ENCODE measurements at places on chromosomes 7 and 10.
A peak's percentile ranks its signal among the peaks of the same experiment; 100 is the strongest.

- no peak for DNase-seq
Observed at GRCh38 chr10:29876008-29876555, 183.3 kb downstream of the JCAD start.

DNA sequence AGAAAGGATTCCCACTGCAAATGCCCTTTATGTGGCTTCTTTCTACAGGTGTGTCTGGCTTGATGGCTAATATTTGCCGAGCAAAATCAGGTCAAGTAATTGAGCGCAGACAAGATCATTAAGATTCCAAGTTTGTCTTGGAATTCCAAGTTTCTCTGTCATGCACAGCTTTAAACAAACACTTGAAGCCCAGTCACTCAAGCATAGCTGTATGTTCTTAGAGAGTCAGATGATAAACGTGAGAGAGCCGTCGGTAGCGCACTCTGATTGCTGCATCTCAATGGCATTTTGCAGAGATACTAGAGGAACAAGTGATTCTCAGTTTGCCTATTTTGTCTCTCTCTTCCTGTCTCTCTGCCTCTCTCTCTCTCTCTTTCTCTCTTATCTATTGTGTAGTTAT is 658 bp downstream of the DMBT1 start:
- no peak for DNase-seq

DNA sequence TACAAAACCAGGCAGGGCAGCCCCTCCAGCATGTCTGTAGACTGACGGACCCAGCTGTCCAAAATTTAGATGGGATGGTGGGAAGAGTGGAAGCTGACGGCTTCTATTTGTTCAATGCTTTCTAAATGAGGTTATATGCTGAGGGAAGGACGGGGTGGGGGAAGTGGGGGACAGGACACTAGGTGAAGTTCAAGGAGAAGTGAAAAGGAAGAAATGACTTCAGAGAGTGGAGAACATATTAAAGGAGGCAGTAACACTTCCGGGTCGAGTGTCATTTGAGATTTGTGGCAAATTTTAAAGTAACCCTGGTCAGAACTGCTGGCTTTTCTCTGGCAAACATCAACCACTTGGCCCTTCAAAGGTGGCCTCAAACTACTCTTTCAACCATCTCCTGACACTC is 9.4 kb downstream of the PIP4K2A start:
- no peak for DNase-seq

DNA sequence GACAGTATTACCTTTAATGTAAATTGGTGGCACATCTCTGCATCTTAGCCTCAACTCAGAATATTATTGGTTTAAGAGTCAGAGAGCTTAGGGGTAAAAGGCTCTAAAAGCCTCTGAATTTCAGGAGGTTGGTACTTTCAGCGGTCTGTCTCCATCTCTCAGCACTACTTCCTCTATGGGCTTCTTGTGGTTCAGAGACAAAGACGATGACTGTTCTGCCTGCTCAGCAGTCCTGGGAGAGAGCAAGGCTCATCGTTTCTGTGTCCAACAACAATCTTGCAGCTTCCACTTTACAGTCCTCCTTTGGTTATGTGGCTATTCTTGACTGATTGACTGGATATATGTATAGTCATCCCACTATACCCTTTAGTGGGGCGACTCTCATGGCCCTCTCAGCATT is 394.7 kb downstream of the AUTS2 start:
- no peak for DNase-seq

DNA sequence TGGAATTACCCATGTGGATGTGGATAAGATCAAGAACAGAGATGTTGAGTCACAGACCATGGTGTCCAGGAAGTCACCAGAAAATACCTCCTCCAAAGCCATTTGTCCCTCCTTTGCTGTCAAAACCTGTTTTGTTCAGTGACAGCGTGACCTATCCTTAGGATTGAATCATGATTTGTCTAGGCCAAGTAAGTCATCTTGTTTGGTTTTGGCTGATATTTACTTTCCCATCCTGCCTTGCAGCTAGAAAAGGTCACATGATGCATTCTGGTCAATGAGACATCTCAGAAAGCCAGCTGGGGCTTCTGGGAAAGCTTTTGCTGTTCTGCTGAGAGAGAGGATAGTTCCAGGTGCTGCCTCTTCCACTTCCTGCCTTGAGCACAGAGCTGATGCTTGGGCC is 225.3 kb upstream of the ZMIZ1 start:
- DNase-seq: no peak

- no peak for DNase-seq
Observed at GRCh38 chr7:33410266-33410665, 280.9 kb downstream of the BBS9 start.

GRCh38 chr10:109934958-109935793 is 11.9 kb upstream of the XPNPEP1 start:
- DNase-seq: peak; percentile 68

DNA sequence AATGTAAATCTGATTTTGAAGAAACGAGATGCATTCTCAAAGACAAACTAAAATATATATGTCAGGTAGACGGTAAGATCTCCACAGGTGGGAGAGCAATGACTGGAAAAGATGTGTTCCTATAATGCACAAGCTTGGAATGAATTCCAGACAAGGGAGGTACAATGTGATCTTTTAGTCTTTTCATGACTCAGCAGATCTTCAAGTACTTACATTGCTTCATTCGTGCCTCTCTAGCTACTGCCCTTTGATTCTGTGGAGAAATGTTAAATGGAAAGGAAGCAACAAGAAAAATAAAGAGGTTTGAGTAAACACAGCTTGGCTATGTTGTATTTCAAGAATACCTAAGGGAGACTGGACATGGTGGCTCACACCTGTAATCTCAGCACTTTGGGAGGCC is 106.6 kb downstream of the GAD2 start:
- DNase-seq: peak; percentile 5

Measured in AG10803 (cell line).